ENCODE measurements at places on chromosomes 6 and 20.

GRCh38 chr20:64268174-64268573 lies 12.6 kb downstream of the PCMTD2 start:
- no peak for DNase-seq

DNA sequence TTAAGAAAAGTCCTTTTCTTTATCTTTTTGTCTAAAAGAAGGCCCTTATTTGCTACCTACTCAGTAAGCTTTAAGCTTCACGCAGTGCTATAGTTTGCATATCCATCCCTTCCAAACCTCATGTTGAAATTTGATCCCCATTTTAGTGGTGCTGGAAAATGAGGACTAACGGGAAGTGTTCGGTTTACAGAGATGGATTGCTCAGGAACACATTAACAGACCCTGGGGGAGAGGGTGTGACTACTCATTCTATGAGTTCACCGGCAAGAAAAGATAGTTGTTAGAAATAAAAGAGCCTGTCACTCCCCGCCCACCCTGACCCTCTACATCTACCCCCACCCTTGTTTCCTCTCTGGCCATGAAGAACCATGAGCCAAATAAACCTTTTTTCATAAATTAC lies 546.2 kb downstream of the MEI4 start:
- DNase-seq = no peak

GRCh38 chr6:159935633-159936032 lies 33.2 kb upstream of the IGF2R start:
- DNase-seq = no peak

DNA sequence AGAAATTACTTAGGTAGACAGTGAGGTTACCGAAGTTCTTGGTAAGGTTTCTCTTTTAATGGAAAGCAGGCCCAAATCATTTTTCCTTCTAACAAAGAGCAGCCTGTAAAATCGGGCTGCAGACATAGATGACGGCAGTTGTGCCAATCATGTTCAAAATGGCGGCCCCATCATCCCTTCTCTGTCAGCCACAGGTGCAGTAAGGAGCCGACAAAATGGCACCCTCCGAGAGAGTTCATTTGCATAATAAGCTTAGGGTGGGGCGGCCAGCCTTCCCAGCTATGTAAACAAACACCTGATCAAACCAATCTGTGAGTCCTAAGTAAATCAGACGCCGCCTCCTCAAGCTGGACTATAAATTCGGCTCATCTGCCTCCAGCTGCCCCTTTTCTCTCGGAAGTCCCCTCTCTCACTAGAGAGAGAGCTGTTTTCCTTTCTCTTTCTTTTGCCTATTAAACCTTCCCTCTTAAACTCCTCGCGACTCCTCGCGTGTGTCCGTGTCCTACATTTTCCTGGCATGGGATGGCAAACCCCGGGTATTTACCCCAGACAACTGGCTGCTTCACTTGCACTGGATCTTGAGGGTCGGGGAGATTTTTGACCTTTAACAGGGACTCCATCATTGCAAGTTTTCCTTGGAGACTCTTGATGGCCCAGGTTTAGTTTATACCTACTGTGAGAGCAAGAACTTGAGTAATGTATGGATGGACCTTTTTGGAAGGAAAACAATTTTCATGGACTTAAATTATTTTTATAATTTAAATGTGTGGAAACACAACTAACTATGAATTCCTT lies 8.9 kb upstream of the DDR1 start:
- DNase-seq = no peak

DNA sequence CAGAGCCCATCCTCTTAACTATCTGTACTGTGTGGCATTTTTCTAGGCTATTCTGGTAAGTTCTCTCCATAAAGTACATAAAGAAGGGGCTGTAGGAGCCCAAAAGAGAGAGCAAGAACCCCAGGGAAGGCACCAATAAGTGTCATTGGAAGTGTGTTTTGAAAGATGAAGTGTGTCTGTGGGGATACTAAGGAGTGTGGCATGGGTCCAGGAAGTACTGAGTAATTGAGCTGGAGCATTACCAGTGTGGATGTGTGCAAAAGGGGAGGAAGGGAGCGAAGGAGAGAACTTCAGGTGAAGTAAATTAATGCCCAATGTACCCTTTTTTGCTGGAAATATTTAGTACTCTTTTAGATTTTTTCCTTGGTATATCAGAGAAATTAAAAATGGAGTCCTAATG lies 63.9 kb downstream of the KCNS1 start:
- DNase-seq = no peak

DNA sequence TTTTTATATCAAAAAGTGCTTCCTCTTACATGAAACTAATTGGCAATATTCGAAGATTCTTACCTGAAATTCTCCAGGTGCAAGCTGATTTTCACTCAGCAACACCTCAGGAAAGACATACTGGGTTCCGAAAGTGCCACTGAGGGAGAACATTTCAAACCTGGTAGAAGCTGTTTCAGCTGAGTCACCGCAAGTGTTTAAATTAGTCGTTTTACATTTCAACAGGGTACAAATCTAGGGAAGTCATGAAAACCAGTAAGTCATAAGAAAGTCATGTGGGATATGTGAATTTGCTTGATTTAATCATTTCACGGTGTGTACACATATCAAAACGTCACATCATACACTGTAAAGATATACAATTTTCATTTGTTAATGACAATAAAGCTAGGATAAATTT lies 25.3 kb upstream of the TAAR1 start:
- DNase-seq = no peak

Measured in T-helper 2 cell (primary cell).